ENCODE measurements at places on chromosomes 13 and 19.

DNA sequence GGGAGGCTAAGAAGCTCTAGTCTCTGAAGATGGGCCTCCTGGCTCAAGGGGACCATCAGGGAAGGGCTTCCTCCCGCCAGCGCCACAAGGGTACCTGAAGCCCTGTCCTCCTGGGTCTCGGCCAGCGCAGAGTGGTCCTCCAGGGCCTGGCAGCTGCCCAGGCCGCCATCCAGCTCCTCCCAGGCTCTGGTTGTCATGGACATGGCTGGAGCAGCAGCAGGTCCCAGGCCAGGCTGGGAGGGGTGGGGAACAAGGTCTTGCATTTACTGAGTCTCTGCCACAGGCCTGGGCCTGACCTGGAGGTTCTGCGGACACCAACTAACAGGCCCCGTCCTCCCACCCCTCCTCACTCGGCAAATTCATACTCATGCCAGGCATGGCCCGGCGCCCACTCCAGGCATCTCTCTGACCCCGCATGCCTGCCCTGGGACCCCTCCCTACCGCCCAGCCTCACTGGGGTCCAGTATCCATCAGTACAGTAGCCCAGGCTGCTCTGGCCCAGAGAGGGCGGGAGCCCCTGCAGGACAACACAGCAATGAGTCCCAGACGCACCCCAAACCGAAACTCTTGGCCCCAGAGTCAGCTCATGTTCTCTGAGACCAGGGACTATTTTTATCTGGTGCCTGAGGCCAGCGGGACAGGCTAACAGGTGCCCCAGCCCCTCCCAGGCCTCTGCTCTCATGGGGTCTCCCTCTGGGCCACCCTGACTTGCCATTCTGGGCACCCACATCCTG is 938 bp downstream of the JSRP1 start:
- no peak for DNase-seq

DNA sequence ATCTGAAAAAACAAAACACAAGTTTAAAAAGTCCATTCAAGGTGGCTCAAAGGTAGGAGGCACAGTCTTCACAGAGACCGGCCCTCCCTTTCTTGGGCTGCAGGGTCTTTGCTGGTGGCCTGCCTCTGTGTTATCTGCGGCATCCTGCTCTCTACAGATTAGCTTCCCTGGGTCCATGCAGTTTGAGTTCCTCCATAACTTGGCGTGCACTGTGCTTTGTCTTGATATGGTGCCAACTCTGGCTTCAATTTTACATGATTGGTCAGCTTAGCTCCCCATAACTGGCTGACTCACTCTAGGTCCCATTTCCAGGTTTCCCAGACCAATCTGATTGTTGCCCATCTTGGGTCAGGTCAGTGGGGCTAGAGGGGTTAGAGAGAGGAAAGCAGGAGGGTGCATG is 41.8 kb downstream of the TPT1 start:
- no peak for DNase-seq

DNA sequence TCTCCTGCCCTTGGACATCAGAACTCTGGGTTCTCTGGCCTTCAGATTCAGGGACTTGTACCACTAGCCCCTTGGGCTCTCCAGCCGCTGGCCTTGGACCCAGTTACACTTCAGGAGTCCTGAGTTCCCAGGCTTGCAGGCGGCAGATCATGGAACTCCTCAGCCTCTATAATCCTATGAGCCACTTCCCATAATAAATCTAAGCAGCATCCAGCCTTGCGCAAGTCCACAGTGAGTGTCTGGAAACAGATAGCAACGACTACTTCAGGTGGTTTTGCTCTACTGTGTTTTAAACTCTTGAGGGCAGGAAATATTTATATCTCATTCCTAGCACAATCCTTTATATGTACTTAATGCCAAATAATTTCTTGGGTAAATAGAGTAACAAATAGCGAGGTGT is 92.3 kb downstream of the COL4A1 start:
- no peak for DNase-seq

- DNase-seq: no peak
Observed at GRCh38 chr13:77298426-77298825, 28.5 kb downstream of the MYCBP2 start.

DNA sequence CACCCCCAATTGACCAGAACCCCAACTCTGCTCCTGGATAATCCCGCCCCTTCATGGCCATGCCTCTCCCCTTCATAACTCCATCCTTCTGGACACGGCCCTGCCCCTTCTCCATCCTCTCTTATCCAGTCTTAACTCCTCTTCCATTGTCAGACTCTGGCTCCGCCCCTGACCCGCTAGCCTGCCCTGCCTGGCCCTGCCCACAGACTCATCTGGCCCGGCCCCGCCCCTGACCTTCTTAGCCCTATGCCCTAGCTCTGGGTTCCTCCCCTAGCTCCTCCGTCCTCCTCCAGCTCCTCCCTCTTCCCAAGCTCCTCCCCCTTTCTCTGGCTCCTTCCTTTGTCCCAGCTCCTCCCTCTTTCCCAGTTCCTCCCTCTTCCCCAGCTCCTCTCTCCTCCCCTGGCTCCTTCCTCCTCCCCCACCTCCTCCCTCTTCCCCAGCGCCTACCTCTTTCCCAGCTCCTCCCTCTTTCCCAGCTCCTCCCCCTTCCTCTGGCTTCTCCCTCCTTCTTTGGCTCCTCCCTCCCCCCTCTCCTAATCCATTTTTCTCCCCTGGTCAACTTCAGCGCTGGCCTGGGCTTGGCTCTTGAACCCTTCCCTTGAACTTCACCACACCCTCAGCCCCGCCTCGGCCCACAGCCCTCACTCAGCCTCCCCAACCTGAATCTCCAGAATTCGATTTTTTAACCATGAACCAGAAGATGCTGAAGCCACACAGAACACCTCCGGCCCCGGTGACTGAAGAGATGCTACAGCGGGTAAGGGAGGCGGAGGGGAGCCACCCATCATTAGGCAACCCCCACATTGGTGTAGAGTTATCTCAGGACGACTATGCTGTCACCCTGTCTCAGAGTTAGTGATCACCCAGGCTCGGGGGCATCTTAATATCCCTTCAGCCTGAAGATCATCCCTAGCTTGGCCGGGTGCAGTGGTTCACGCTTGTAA is 9.2 kb upstream of the ZNF358 start:
- DNase-seq: peak; percentile 59

- DNase-seq: no peak
Observed at GRCh38 chr19:34997071-34997617, 3.0 kb upstream of the GRAMD1A start.

GRCh38 chr13:107332188-107332587 is 764.3 kb upstream of the ARGLU1 start:
- no peak for DNase-seq

- DNase-seq: no peak
Observed at GRCh38 chr19:42532891-42533290, 4.6 kb upstream of the CEACAM1 start.

- DNase-seq: no peak
Observed at GRCh38 chr19:46211201-46211881, 18.2 kb upstream of the IGFL1 start.

GRCh38 chr13:98480915-98481877 is 95.7 kb downstream of the STK24 start:
- DNase-seq: no peak

DNA sequence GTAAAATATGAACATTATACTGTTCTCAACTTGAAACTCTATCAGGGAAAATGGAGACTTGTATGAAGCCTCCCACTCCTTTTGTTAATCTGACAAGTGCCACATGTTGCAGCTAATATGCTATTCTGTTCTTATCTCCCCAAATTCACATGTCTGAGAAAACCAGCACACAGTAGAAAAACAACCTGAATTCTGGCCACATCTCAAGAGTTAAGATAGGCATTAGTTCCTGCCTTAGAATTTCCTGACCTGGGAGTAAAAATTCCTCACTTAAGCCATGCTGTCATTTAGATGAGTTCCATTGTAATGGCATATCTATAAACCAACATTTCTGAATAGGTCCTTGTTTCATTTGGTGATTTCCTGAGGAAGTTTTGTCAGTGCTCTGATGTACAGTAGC is 1098.5 kb downstream of the EFNB2 start:
- DNase-seq: no peak

- DNase-seq: no peak
Observed at GRCh38 chr13:27347211-27347772, 76.7 kb downstream of the RASL11A start.

GRCh38 chr13:99419591-99420243 is 81.6 kb upstream of the TM9SF2 start:
- DNase-seq: no peak

DNA sequence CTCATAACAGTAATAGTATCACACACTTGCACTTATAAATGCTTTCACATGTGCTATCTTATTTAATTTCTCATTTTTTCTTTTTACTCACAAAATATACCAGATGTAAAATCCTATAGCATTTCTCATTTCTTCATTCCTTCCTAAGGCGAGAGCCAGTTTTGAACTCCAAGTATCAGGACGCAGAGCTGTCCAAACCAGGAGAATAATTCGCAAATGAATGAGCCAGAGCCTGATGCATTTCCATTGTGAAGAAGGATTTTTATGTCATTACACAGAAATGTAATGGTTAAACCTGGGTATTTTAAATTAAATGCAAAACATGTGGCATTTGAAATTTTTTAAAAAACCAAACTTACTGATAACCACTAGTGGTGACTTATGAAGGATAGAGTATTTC is 244.3 kb downstream of the RGCC start:
- no peak for DNase-seq

- no peak for DNase-seq
Observed at GRCh38 chr13:37366044-37366770, 232.4 kb downstream of the POSTN start.

DNA sequence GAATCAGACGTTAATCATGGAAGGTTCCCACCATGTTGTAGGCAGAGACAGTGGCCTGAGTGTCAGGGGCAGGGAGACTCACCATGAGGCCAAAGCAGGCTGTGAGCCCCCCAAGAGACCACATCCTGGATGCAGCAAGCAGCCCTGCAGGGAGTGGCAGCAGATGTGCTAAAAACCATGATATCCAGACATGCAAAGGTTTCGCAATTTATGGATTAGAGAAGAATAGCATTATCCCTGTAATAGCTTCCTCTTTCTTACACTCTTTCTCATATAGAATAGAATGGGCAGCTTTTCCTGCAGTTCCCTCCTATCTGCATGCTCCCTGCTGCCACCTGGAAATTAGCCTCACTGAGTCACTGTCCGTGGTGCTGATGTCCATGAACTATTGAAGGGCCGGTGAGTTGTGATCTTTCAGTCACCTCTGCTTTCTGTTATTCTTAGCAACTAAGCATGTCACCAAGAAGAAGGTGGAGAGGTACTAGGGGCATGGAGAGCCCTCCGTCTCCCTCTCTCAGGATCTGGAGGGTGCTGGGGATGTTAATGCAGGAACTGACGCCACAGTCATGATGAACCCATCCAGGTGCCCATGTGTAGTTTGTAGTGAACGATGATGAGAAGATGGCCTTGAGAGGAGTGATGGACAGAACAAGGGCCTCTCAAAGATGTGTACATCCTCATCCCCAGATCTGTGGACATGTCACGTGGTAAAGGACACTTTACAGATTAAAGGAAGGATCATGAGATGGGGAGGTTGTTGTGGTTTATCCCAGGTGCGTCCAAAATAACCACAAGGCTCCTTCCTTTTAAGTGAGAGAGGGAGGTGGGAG is 9.9 kb downstream of the CEACAM4 start:
- DNase-seq: peak; percentile 2

DNA sequence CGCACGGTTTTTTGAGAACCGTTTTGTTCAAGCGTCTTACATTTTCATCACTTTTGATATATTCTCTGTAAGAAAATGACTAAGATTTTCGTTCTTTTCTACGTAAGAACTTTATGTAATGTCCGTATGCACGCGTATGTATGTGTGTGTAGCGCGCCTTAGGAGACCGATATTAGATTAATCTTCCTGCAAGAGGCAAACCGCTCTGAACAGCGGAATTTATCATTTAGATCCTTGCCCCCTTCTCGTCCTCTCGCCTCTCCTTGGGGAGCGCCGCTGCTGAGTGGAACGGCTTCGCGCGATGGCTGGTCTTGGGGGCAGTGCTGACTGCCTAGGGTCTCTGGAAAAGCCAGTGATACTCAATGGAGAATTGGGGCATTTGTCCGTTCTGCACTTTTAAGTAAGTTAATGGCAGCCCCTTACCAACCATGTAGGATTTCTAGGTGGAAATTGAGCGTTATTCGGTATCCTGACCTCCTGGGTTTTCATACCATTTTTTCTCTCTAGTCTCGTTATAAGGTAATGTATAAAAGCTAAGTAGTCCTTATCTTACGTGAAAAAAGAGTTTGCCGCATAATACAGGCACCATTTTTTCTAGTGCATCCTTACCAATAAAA is 4.7 kb downstream of the MAB21L1 start:
- DNase-seq: no peak

DNA sequence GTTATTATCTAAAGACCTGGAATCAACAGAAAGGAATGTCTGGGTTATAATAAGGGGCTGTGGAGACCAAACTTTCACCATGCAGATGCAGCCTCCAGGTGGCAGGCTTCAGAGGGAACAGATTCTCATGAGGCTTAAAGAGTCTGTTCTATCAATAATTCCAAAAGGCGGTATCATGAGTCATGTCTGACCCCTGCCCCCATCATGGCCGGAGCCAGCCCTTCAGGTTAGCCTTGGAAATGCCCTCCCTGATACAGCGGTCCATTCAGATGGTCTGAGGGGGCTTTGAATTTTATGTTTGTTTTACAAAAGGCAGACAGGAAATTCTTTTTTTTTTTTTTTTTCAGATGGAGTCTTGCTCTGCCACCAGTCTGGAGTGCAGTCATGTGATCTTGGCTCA is 21.7 kb upstream of the LAMP1 start:
- DNase-seq: no peak

DNA sequence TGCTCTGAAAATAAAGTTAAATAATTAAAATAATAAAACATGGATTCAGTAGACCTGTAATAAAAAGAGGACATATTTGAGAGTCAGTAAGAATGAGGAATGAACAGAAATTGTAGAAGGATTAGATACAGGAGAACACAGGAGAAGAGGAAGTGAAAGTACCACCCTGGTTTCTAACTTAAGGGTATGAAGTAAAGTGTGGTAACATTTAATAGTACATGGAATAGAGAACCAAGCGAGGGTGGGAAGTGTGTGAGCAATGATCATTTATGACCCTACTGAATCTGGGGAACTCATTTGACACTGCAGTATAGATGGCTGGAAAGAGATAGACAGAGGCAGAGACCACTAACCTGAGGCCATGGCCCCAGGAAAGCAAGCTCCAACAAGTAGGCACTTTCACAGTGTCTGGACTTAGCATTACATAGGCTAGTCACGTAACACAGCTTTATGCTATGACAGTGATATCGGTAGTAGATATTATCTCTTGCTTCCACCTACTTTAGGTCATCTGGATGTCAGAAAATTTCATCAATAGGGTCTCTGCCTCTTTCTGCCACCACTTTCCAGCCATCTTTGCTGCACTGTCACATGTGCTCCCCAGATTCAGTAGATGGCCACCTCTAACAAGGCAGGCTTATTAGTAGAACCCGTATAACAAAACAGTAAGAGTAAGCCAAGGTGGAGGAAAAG is 633.9 kb upstream of the MIR17HG start:
- no peak for DNase-seq

DNA sequence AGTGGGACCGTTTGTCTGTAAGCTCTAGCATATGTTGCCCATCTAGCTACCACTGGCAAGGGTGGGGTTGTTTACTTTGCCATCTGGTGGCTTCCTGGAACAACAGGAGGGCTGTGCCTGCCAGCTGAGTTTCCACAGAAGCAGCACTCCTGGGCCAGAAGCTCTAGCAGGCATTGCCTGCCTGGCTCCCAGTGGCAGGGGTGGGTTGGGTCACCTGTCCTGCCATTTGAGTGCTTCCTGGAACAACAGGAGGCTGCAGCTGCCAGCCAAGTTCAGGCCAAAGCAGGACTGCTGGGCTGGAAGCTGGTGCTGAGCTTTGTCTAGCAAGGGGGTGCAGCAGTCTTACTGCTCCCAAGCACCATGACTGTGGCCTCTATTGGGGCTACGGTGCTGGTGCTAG is 239.7 kb downstream of the MTUS2 start:
- DNase-seq: no peak

Measured in SW 1271 (cell line).